Activated CD8-positive, alpha-beta T cell treated with anti-CD3 and anti-CD28 coated beads, Interleukin-2, amount 10 ng/mL, durations not matched to agents 7 days and 5 days (primary cell): ENCODE measurements at places on chromosomes 4 and X. TPM values are rescaled to one million over a fixed set of nuclear protein-coding genes. Genes with fewer than 3 reads are reported as not detected.

GRCh38 chr4:175891851-175892250, 79.8 kb upstream of the GPM6A start:
- no peak overlapping the region for H3K4me3 ChIP-seq
- no peaks in the 10 kb centered on the region for H3K36me3 ChIP-seq
- DNase-seq, result no peak
- no peak overlapping the region for H3K27ac ChIP-seq
- H3K27me3 ChIP-seq, result no peaks in the 10 kb centered on the region
- H3K4me1 ChIP-seq, result no peaks in the 10 kb centered on the region

GRCh38 chrX:24018809-24019208, 8.2 kb downstream of the KLHL15 start:
- H3K27ac ChIP-seq, result no peak overlapping the region
- no peak for DNase-seq
- H3K4me3 ChIP-seq, result no peak overlapping the region
- H3K27me3 ChIP-seq, result no peaks in the 10 kb centered on the region
- peaks cover 43% of the 10 kb centered on the region for H3K36me3 ChIP-seq

DNA sequence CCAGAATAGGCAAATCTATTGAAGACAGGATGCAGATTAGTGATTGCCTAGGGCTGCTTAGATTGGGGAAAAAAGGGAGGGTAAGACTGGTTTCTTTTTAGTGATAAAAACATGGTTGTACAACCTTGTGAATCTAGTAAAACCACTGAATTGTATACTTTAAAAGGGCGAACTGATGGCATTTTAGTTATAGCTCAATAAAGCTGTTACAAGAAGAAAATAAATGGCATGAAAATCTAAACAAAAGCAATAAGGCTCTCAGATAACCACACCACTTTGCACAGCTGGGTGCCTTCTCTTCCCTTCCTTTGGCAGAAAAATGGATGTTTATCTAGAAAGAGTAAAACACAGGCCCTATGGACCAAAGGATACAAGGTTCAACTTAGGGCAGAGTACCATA, 69.6 kb downstream of the F9 start:
- no peak overlapping the region for H3K27ac ChIP-seq
- no peak overlapping the region for H3K4me3 ChIP-seq
- H3K36me3 ChIP-seq, result no peaks in the 10 kb centered on the region
- DNase-seq, result no peak
- H3K27me3 ChIP-seq, result no peaks in the 10 kb centered on the region

DNA sequence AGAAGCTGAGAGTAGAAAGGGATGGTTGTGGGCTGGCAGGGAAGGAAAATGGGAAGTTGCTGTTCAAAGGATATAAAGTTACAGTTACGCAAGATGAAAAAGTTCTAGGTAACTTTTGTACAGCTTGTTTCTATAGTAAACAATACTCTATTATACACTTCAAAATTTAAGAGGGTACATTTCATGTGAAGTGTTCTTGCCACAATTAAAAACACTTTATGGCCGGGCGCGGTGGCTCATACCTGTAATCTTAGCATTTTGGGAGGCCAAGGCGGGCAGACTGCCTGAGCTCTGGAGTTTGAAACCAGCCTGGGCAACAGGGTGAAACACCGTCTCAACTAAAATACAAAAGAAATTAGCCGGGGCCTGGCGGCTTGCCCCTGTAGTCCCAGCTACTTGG, 623.6 kb downstream of the STIM2 start:
- no peak overlapping the region for H3K27ac ChIP-seq
- DNase-seq, result no peak
- no peaks in the 10 kb centered on the region for H3K36me3 ChIP-seq
- H3K27me3 ChIP-seq, result no peaks in the 10 kb centered on the region
- H3K4me3 ChIP-seq, result no peak overlapping the region

- DNase-seq, result no peak
- no peak overlapping the region for H3K27ac ChIP-seq
- H3K36me3 ChIP-seq, result peaks cover 2% of the 10 kb centered on the region
Observed at GRCh38 chr4:83372931-83373330, 38.3 kb upstream of the HPSE start.

DNA sequence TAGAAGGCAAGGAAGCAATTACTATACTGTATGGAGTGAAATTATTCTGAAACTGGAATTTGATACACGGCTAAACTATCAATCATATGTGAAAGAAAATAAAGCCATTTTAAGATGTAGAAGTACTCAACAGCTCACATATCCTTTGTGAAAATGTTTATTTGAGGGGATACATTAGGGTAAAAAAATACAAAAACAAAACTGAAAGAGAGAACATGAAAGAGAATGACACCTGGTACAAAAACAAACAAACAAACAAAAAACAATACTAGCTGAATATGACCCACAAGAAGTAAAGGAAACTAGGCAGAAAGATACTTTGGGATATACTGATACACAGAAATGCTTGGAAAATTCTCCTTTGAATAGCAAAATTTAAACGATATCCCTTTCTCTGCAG, 20.8 kb upstream of the AREG start:
- H3K27ac ChIP-seq, result no peak overlapping the region
- no peak for DNase-seq
- peaks cover 6% of the 10 kb centered on the region for H3K27me3 ChIP-seq
- no peaks in the 10 kb centered on the region for H3K36me3 ChIP-seq
- H3K4me3 ChIP-seq, result no peak overlapping the region
- H3K4me1 ChIP-seq, result no peaks in the 10 kb centered on the region

GRCh38 chr4:107619066-107619465, 101.0 kb downstream of the PAPSS1 start:
- H3K27ac ChIP-seq, result no peak overlapping the region
- no peak overlapping the region for H3K4me3 ChIP-seq
- H3K4me1 ChIP-seq, result peaks cover 4% of the 10 kb centered on the region
- H3K27me3 ChIP-seq, result no peaks in the 10 kb centered on the region
- no peak for DNase-seq

Gene PPP3CA
- total RNA-seq, result 29.0 TPM

Gene UVSSA
- total RNA-seq, result 17.0 TPM

Gene MAGED4
- 1.9 TPM for total RNA-seq

Gene HSFX3
- not detected for total RNA-seq

Gene ZNF518B
- total RNA-seq, result 16.5 TPM
